ENCODE measurements at places on chromosomes 1 and 21.

GRCh38 chr1:235923466-235924021 is 56.8 kb upstream of the LYST start:
- no peak for DNase-seq

DNA sequence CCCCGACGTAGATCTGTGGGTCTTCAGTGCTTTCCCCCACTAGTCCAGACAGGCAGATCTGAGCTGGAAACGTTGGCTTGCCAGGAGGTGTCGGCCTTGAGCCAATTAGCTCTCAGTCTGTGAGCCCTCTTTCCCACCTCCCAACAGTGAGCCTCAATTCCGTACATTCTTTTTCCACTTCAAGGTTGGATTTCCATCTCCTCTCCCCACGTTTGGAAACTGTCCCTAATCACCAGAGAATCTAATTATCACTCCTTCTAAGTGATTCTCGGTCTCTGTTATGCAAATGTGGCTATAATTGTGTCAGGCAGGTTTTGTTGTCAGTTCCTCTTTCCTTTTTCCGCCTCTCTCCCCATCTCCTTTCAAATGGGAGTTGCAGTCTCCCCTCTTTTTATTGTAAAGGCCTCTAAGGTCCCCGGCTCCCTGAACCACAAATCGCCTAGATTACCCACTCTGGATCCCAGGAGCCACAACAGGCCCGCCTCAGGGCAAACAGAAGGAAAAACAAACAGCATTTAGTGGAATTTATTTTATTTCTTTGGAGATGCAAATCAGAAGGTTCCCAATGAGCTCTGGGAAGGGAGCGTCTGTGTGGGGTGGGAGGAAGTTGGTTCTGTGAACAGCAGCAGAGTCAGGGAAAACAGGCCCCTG is 29.4 kb upstream of the LRRN2 start:
- no peak for DNase-seq

- DNase-seq, result no peak
These were observed 22.6 kb upstream of the SAMD13 start for GRCh38 chr1:84278905-84279304.

DNA sequence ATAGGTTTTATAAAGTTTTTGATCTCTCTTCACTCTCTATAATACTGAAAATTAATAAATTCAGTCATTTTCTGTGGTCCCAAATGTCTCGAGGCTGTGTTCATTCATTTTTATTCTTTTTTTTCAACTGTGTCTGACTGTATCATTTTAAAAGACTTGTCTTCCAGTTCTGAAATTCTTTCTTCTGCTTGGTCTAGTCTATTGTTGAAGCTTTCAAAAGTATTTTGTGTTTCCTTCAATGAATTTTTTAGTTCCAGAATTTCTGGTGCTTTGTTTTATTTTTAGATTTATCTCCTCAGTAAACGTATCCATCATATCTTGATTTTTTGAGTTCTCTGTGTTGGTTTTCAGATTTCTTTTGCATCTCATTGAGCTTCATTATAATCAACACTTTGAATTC is 161.0 kb upstream of the CHRM3 start:
- DNase-seq, result no peak

Measured in GDM1 (cell line).